ENCODE measurements at places on chromosomes 12 and 14.

DNA sequence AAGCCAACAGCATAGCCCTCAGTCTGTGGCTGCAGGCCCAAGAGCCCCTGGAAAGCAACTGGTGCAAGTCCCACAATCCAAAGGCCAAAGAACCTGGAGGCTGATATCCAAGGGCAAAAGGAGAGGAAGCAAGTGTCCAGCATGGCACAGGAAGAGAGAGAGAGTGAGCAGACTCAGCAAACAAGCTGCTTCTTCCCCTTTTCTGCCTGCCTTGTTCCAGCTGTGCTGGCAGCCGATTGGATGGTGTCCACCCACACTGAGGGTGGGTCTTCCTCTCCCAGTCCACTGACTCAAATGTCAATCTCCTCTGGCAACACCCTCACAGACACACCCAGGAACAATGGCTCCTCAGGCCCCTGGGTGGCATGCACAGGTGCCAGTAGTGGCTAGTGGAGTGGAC is 33.5 kb downstream of the SMCO2 start:
- no peak for DNase-seq

DNA sequence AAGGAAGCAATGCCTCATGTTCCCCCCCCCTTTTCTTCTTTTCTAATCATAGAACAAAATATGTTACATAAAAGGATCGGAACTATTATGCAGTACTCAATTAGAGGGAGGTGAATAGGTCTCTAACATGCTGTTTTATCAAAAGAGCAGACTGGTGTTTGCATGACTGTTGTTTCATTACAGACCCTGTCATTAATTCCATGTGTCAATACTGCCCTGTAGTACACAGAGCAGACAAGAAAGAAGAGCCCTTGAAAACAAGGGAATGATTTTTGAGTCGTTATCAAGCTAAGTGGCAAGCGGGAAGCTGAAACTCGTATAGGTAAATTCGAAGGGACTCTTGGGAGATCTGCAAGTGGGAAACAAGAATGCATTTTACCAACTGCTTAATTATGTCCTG is 76.9 kb upstream of the TMEM263 start:
- peak; percentile 89 for DNase-seq

DNA sequence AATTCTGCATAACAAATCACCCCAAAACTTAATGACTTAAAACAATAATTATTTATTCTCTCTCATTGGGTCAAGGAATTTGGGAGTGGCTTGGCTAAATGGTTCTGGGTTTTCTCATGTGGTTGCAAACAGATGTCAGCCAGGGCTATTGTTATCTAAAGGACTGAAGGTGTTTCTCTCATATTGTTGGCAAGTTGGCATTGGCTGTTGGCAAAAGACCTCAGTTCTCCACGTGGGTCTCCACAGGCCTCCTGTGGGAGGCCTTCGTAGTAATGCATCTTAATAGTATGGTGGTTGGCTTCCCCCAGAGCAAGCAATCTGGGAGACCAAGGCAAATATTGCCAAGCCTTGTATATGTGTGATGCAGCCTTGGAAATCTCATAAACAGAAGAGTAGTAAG is 14.4 kb downstream of the GALNT16 start:
- no peak for DNase-seq

GRCh38 chr12:3644104-3644503 is 108.8 kb downstream of the CRACR2A start:
- DNase-seq = no peak

- no peak for DNase-seq
Measured at GRCh38 chr12:102061096-102061559, 663 bp downstream of the WASHC3 start.

DNA sequence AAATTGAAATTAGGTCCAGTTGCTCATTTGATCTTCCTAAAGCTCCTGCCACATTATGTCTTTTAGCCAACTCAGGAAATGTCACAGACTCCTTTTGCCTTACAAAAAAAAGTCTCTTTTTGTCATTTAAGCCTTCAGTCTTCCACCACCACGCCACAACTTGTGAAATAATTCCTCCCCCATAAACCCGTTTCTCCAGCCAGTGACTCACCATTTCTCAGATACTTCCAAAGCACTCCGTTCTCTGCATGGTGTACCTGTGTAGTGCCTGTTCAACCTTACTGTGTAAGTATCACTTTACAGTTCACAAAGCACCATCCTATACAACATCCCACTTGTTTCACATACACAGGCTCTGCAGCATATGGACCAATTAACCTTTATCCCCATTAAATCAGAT is 139.5 kb upstream of the AEBP2 start:
- DNase-seq = no peak

- DNase-seq = peak; percentile 67
Measured at GRCh38 chr14:29805415-29806123, 122.1 kb downstream of the PRKD1 start.

GRCh38 chr12:50824914-50825313 is 17.8 kb upstream of the TMPRSS12 start:
- DNase-seq = no peak

- peak; percentile 37 for DNase-seq
Measured at GRCh38 chr12:2627835-2628191, 167.0 kb upstream of the FKBP4 start.

DNA sequence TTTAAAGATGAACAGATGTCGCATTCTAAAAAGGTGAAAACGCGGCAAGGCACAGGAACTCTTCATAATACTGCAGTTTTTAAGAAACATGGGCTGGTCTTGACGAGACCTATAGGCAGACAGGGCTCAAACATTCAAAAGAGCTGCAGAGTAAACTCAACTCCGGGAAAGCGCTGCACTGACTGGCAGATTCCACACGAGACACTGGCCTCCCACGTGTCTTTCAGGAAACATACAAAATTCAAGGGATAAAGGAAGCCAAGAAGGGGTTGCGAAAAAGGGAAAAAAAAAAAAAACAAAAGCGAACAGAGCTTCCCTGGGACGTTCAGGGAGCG is 614 bp upstream of the ARF6 start:
- DNase-seq = peak; percentile 82

DNA sequence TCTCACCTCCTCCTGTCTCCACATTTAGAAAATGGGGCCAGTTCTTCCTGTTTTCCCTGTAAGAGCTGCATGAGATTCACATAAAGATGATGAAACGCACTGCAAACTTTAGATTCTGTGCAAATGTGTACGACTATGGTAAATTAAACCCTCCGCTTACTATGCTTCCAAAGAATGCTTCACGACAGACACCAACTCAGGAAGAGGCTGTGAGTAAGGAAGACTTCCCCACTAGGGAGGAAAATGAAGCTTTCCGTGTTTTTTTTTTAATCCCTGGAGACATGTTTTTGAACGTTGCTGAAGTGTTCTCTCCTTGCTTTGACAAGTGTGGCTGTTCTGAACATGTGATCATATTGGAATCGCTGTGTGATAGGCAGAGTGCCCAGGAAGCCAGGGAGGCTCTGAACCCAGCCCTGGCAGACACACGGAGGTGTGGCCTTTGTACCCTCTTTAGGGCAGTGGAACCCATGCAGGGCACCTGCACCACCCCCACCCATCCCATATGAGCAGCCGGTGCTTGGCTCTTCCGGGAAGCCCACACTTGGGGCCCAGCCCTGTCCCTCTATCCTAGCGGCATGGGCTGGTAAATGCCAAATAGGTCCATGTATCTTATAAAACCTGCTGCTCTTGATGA is 7.5 kb upstream of the SYNE3 start:
- DNase-seq = peak; percentile 80

DNA sequence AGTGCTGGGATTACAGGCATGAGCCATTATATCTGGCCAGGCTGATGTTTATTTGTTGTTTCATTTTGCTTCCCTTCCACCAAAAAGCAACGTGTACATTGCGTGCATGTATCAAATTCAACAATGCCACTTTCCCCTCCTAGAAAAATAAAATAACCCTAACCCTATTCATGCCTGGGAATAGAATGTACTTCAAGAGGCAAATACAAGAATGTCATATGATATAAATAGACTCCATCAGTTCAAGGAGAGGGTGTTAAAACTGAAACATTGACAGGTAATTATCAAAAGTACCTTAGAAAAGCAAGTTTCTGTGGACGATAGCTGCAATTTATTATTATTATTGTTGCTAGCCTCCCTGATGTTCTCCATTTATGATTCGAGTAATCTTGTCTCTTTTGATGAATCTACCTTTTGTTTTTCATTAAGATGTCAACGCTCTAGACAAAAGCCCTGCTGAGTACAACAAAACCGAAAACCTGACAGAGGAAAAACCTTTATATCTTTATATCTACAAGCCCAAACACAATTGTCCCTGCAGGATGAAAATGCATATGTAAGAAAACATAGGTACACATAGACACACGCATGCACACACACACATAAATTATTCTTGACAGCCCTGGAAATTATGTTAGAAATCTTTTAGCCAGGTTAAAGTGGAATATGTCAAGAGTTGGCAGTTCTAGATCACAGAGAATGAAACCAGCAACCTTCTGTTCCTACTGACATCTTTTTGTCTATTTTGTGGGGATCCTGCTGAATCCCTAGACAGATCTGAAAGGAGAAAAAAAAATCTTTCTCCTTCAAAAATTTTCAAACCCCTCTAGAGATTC is 98.9 kb downstream of the BTG1 start:
- DNase-seq = no peak

GRCh38 chr12:45415393-45415817 is 199.5 kb downstream of the ANO6 start:
- no peak for DNase-seq

DNA sequence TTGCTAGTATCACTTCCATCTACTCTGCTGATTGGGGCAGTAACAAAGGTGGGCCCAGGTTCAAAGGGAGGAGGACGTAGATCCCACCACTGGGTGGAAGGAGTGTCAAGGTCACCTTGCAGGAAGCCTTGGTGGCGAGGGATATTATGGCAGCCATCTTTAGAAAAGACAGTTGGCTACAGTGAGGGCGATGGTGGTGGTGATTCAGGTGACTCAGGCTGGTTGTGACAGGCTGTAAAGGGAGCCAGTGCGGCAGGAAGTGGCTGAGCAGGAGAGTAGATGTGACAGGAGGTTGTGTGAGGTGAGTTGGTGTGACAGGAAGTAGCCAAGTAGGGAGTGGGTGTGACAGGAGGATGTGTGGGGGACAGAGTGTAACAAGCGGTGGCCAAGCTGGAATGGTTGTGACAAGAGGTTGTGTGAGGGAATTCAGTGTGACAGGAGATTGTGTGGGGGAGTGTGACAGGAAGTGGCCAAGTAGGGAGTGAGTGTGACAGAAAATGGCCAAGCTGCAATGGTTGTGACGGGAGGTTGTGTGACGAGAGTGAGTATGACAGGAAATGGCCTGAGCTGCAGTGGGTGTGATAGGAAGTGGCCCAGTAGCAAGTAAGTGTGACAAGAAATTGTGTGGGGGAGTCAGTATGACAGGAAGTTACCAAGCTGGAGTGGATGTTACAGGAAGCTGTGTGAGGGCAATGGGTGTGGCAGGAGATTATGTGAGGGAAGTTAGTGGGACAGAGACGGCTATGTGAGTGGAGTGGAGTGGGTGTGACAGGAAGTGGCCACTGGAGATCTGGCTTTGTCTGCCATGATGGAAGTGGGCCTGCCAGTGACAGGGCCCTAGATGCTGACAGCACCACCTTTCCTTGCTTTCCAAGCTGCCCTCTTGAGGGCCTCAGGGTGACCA is 136.5 kb upstream of the MYL2 start:
- DNase-seq = no peak

DNA sequence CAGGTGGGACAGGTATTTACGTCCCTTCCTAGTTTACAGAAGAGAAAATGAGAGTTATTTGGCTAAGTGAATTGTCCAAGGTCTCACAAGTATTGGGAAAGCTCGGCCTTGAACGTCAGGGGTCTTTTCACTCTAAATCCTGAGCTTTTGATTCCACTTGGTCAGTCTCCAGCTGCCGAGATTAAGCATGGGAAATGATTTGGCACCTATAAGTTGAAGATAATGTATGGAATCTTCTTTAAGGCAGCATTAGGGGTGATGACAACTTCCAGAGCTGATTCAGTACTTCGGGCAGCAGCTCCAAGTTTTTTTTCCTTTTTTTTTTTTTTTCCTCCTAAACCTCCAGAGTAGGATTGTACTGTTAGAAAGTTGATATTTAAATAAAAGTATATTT is 722 bp downstream of the FAM234B start:
- no peak for DNase-seq

- peak; percentile 44 for DNase-seq
Measured at GRCh38 chr12:57840726-57841125, 5.8 kb downstream of the CTDSP2 start.

DNA sequence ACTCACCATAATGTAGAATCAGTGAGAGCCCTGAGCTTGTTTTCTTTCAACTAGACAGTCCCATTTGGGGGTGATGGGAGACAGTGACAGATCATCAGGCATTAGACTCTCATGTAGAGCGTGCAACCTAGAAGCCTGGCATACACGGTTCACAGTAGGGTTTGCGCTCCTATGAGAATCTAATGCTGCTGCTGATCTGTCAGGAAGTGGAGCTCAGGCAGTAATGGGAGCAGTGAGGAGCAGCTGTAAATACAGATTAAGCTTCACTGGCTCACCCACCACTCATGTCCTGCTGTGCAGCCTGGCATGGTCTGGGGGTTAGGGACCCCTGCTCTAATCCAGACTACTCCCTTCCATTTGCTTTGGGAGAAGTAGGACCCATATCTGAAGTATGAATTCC is 55.6 kb downstream of the FNTB start:
- DNase-seq = no peak

DNA sequence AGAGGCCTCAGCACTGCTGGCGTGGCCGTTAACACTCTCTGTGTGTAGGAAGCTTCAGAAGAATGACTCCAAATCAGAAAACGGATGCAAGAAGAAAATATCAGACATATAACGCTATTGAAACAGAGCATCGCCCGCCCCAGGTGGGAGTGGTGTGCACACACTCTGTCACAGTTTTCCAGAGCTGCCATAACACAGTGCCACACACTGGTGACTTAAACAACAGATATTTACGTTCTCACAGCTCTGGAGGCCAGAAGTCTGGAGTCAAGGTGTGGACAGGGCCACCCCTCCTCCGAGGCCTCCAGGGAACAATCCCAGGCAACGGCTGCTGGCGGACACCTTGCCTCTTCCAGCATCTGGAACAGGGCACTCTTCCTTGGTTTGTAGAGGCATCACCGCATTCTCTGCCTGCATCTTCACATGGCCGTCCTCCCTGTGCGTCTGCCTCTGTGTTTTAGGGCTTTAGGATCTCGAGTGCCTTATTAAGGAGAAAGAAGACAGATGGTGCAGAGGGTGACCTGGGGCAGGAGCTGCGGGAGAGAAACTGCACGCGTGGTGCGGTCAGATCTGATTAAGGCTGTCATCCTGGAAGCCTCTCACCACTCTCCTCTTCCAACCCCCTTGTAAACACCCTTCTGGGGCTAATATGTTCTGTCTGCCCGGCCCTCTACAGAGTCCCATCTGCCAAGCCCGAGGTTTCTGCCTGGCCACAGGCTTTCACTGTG is 141.0 kb downstream of the SLC15A4 start:
- no peak for DNase-seq

- no peak for DNase-seq
Measured at GRCh38 chr14:50059763-50060616, 56.4 kb downstream of the VCPKMT start.

Data from DMS79 (cell line).